Activated T-cell treated with anti-CD3 and anti-CD28 coated beads for 1 hour (primary cell): ENCODE measurements at places on chromosomes 11 and 22.

GRCh38 chr11:95108159-95108611 is 18.5 kb downstream of the ENDOD1 start:
- no peak for DNase-seq

GRCh38 chr22:30868663-30869385 is 99.8 kb downstream of the MORC2 start:
- no peak for DNase-seq

GRCh38 chr11:101215069-101215468 is 85.5 kb upstream of the PGR start:
- DNase-seq = no peak

DNA sequence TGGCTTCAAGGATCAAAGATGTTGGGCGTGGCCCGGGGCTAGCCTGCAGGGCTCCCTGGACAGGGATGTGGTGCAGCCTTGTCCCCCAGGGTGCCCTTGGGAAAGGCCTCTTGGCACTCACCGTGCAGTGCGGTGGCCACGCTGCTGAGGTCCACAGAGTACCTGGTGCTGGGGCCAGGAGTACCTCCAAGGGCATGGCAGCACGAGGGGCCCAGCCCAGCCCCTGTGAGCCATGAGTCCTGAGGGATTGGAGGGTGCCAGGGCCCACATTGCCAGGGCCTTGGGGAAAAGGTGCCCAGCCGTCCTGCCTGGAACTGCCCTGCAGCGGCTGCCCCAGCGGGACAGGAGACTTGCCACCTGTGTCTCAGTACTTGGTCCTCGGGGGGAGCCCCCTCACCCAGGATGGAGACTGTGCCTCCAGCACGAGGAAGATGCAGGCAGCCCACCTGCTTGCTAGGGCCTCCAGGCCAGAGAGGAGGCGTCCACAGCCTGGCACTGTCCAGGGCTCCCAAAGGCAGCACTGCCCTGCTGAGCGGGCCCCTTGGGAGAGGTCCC is 44.2 kb downstream of the GRAMD4 start:
- DNase-seq = no peak

GRCh38 chr22:42958937-42959336 is 56.0 kb downstream of the PACSIN2 start:
- no peak for DNase-seq

DNA sequence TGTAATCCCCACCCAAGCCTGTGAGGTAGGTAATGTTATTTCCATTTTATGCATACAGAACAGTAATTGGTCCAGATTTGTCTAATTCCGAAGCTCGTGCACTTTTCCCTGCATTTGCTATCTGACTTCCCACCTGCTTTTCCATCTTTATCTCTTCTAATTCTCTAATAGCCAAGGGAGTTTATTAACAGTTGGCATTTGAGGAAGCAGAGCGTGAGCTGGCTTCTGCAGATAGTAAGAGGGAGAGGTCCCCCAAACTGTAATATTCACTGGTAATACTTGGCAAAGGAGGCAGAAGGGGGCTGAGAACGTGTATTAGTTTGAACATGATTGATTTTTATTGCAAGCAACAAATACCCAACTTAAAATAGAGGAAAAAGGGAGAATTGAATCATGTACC is 110.8 kb upstream of the SPON1 start:
- DNase-seq = no peak

- DNase-seq = no peak
Measured at GRCh38 chr22:20968281-20968977, 1.4 kb downstream of the AIFM3 start.

DNA sequence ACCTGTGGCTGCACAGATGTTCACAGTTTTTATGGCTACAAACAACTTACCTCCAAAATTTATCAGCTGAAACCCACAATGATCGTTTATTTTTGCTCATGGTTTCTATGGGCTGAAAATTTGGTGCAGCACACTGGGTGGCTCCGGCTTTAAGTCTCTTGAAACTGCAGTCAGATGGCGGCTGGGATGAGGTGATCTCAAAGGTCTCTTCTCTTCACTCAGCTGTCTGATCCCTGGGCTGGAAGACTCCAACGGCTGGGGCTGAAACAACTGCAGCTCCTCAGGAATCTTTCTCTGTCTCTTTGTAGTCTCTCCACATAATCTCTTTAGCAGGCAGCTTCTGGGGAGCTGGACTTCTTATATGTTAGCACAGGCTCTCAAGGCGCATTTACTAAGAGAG is 117.3 kb upstream of the FAT3 start:
- no peak for DNase-seq

GRCh38 chr22:20970939-20971657 is 4.0 kb downstream of the AIFM3 start:
- DNase-seq = no peak

DNA sequence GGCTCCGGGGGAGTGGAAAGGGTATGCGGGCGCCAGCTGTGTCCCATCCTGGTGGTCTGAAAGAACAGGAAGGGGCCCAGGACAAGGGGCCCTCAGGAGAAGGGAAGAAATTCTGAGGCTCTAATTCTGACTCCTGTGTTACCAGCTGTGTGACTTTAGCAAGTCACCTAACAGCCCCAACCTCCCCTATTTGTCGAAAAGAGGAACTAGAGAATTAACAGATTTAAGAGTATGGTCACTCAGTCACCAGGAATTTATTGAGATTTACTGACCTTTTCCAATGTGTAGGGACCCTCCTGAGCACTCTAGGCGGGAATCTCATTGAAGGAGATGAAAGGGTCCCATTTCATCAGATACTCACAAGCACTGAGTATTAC is 14.6 kb downstream of the RPS6KA4 start:
- DNase-seq = no peak

GRCh38 chr11:125435461-125436238 is 60.4 kb downstream of the FEZ1 start:
- DNase-seq = no peak

GRCh38 chr11:91394727-91395414 is 829.7 kb upstream of the FAT3 start:
- DNase-seq = no peak

DNA sequence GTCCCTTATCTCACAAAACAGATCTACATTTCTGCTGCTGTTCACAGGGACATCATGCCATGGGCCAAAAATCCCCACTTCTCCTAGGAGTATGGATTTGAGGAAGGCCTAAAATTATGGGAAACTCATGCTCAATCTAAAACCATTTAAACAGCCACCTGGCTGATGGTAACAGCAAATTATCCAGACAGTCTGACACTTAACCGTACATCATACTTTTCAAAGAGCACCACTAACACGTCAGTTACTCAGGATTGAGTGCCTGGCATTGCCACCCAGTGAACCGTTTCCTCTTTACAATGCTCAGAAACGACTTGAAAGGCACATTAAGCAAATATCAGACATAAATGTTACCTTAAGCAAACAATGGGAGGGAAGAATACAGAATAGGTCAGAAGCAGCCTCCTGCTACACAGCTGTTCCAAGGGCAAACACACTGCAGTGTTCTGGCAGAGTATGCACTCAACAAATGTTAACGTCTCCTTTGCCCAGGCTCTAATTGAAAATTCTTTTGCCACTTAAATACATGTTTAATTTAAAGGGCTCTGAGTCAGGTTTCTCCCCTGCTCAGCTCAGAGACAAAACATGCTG is 18.8 kb upstream of the SLC36A4 start:
- DNase-seq = no peak

DNA sequence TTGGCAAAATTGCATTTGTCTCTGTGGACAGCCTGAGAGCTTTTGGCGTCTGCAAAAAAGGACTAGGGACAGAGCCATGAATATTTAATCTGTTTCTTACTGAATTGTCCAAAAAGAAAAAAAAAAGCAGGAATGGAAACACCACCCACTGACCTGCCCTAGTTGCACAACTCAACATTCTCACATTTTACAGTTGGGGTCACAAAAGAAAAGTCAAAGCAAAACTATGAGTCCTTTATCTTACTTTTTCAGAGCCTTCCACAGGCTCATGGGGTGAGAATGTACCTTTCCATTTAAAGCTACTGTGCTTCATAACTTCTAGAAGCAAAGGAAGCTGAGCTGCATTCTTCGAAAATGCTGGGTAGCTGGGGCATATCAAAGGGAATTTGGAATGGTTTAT is 225.7 kb downstream of the FAM76B start:
- DNase-seq = no peak

GRCh38 chr11:27416568-27417176 is 53.7 kb upstream of the CCDC34 start:
- no peak for DNase-seq

GRCh38 chr22:43618517-43618916 is 193.6 kb downstream of the EFCAB6 start:
- DNase-seq = no peak

GRCh38 chr11:86141727-86142126 is 72.8 kb upstream of the PICALM start:
- DNase-seq = no peak

- DNase-seq = no peak
Measured at GRCh38 chr11:120750647-120751549, 239.3 kb downstream of the GRIK4 start.

DNA sequence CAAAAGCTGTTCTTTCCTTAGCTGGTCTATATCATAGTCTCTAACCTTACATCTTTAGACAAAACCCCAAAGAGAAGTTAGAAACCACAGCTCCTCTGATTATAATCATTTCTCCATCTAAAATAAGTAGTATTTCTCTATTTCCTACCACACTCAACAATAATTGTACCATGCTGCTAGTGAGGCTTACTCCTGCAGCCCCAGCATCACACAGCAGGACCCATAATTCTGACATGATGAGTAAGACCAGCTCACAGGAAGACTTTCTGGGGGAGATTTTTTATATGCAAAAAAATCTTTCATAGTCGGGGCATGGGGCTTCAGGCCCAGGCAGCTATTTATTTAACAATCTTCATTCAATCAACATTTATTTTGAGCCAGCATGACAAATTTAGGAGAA is 441.6 kb downstream of the DYNC2H1 start:
- no peak for DNase-seq
